HT-29 (cell line): ENCODE measurements at places on chromosomes 16 and 17. TPM values are rescaled to one million over a fixed set of nuclear protein-coding genes. Genes with fewer than 3 reads are reported as not detected.

SLC16A5 gene
- 231 and 264 TPM in 2 replicates for total RNA-seq

- no peak for DNase-seq
Measured at GRCh38 chr17:28667870-28668269, 5.9 kb downstream of the SUPT6H start.

GRCh38 chr17:72608436-72608835, 484.1 kb downstream of the SLC39A11 start:
- DNase-seq: no peak

DNA sequence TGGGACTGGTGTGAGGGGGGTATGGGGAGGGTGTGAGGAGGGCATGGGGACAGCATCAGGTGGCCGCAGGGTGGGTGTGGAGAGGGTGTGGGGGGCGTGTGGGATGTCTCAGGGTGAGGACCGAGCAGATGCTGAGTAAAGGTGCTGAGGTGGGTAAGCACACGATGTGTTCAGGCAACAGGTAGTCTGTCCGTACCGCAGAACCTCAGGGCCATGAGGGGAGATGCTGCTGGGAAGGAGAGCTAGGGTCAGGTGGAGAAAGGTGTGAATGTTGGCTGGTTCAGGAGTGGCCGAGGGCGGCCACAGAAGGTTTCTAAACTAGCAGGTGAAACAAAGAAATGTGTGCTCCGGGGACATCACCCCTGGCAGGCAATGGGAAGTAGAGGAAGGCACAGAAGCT, 80.0 kb upstream of the CDH5 start:
- no peak for DNase-seq

GRCh38 chr16:58177353-58177710, 20.6 kb downstream of the CSNK2A2 start:
- DNase-seq: no peak

GFER gene
- total RNA-seq: 51.7 and 70.3 TPM in 2 replicates

GRCh38 chr17:7854851-7855659, at the start of gene TMEM88:
TSS of gene TMEM88 (plus strand) at chr17:7855066. CDS start at chr17:7855075, 9 bp downstream.
- DNase-seq: no peak

- DNase-seq: no peak
Measured at GRCh38 chr17:19347323-19348080, 15.0 kb downstream of the B9D1 start.

GRCh38 chr17:74119965-74120364, 83.5 kb upstream of the RPL38 start:
- DNase-seq: no peak

DNA sequence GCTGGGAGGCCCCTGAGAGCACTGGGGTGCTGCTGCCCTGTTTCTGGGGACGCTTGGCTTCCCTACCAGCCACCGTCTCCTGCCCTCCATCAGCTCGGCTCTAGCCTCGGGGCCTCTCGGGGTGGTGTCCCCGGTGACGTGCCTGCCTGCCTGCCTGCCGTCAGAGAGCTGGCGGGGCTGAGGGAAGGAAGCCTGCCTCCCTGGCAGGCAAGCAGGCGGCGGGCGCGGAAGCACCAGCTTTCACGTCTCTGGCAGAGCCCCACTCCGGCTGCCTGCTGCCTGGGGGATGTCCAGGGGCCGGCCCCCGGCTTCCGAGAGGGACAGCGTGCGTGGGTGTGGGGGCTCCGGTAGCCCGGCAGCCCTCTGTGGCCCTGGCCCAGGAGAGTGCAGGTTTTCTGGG, 9.3 kb downstream of the CENPX start:
- no peak for DNase-seq

CCL18 gene
- total RNA-seq: not detected in 2 replicates

DNA sequence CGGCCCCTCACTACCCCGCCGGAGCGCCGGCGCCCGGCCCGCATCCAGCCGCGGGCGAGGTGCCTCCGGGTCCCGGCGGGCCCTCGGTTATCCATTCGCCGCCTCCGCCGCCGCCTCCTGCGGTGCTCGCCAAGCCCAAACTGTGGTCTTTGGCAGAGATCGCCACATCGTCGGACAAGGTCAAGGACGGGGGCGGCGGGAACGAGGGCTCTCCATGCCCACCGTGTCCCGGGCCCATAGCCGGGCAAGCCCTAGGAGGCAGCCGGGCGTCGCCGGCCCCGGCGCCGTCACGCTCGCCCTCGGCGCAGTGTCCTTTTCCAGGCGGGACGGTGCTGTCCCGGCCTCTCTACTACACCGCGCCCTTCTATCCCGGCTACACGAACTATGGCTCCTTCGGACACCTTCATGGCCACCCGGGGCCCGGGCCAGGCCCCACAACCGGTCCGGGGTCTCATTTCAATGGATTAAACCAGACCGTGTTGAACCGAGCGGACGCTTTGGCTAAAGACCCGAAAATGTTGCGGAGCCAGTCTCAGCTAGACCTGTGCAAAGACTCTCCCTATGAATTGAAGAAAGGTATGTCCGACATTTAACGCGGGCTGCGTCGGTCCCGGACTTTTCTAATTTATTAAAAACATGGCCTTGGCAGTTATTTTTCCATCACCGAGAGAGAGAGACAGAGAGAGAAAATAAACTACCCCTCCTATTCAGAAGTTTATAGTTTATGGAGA, 2.8 kb downstream of the IRX5 start:
- no peak for DNase-seq

C17orf100 gene
- 0.31 and 1.1 TPM in 2 replicates for total RNA-seq
